Activated CD4-positive, alpha-beta T cell treated with anti-CD3 and anti-CD28 coated beads, Interleukin-2, amount 10 ng/mL, durations not matched to agents 24 days and 14 days (primary cell): ENCODE measurements at places on chromosomes 4 and X.

- no peak overlapping the region for H3K4me3 ChIP-seq
- no peak for DNase-seq
- no peaks in the 10 kb centered on the region for H3K27me3 ChIP-seq
- peaks cover 43% of the 10 kb centered on the region for H3K4me1 ChIP-seq
- H3K27ac ChIP-seq: no peak overlapping the region
Measured at GRCh38 chr4:26127851-26128337, 192.9 kb upstream of the RBPJ start.

DNA sequence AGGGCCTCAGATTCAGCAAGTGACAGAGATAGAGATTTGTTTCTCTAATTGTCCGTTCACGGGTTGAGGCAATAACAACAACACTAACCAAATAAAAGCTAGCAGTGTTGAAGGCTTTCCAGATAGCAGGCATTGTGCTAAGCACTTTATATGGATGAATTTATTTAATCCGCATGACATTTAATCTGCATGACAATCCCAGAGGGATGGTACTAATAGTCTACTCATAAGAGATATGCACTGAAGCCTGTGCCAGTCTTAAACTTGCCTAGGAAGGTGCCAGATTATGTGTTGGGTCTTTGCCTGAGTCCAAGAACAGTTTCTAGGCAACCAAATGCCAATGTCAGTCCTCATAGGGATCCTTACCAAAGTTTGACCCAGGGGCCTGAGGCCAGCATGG is 37.7 kb upstream of the FAT1 start:
- H3K27me3 ChIP-seq: no peaks in the 10 kb centered on the region
- no peak for DNase-seq
- no peaks in the 10 kb centered on the region for H3K36me3 ChIP-seq

- no peak overlapping the region for H3K4me3 ChIP-seq
- H3K27me3 ChIP-seq: no peaks in the 10 kb centered on the region
- no peaks in the 10 kb centered on the region for H3K36me3 ChIP-seq
- no peaks in the 10 kb centered on the region for H3K4me1 ChIP-seq
- H3K27ac ChIP-seq: no peak overlapping the region
Measured at GRCh38 chrX:31658360-31658759, 586.5 kb upstream of the FTHL17 start.

GRCh38 chrX:20205927-20206708 is 60.6 kb downstream of the RPS6KA3 start:
- DNase-seq: no peak
- H3K36me3 ChIP-seq: peaks cover 52% of the 10 kb centered on the region
- H3K27ac ChIP-seq: peak overlapping the region; percentile 70
- H3K4me1 ChIP-seq: peaks cover 27% of the 10 kb centered on the region
- H3K27me3 ChIP-seq: no peaks in the 10 kb centered on the region
- no peak overlapping the region for H3K4me3 ChIP-seq

GRCh38 chr4:30912098-30912714 is 192.0 kb downstream of the PCDH7 start:
- H3K4me3 ChIP-seq: no peak overlapping the region
- H3K27me3 ChIP-seq: no peaks in the 10 kb centered on the region
- no peak overlapping the region for H3K27ac ChIP-seq
- H3K4me1 ChIP-seq: no peaks in the 10 kb centered on the region

DNA sequence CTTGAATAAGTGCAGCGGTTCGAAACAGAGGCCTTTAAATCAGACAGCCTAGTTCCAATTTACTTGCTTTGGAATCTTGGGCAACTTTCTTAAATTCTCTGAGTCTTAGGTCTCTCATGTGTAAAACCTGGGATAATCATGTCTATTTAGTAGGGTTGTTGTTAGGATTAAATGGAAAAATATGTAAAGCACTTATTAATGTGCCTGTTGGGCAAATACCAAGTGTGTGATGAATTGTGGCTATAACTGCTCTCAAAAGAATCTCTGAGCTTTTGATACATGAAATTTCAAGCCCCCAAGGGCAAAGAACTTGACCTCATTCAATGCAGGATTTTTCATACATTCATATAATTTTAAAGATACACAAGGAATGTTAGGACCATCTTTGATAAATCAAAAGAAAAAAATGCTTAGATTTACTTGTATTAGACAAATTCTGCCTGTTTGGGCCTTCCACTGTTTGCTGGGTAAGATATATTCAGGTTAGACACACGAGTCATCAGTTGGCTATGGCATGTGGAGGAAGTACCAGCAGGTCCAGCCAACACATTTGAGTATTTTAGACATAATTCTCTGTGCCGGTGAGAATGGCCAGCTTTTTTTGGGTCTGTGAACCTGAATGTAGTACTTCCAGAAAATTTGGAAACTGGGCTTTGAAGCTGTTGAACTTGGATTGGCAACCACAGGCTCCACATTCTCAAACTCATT is 241.4 kb upstream of the CNKSR2 start:
- no peak for DNase-seq
- H3K27ac ChIP-seq: no peak overlapping the region
- no peak overlapping the region for H3K4me3 ChIP-seq
- no peaks in the 10 kb centered on the region for H3K4me1 ChIP-seq
- H3K27me3 ChIP-seq: no peaks in the 10 kb centered on the region

DNA sequence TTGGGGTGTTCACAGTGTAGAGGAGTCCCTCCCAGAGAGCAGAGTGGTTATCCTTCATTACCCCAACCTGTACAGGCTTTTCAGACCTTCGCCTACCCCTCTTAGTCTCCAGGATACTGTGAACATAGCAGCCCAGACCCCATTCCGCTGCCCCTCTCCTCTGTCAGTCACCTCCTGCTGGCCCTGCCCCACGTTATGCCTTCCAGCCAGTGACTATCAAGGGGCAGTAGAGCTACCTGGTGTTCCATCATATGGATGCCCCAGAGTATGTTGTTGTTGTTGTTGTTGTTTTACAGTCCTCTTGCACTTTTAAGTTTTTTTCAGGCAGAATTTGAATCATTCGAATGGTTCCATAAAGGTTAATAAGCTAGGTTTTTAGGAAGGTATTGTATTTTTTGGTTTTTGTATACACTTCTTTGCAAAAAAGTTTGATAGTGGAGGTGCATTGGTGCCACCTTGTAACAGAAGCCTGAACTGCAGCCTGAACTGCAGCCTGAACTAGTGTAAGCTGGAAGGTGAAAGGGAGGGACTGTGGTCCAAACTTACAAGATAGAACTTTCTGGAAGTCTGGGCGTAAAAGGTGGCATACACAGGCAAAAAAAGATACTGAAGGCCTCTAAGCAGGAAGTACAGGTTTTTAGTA is 101.4 kb upstream of the RAB40AL start:
- no peak overlapping the region for H3K4me3 ChIP-seq
- H3K4me1 ChIP-seq: no peaks in the 10 kb centered on the region
- no peaks in the 10 kb centered on the region for H3K27me3 ChIP-seq

DNA sequence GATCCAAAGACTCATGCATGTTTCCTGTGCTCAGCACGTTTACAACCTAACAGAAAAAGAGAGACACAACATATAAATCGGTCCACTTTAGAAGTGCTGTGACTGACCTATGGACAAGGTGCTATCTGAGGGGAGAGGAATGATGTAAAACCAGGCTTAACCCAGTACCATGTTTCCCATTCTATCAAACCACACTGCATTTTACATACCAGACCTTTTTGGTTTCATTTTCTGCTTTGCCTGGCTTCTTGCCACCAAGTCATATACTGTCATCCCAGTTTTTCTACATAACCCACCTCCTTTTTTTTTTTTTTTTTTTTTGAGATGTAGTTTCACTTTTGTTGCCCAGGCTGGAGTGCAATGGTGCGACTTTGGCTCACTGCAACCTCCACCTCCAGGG is 82.2 kb downstream of the KLF8 start:
- H3K36me3 ChIP-seq: peaks cover 5% of the 10 kb centered on the region
- peak overlapping the region; percentile 56 for H3K27ac ChIP-seq
- H3K4me1 ChIP-seq: peaks cover 11% of the 10 kb centered on the region
- H3K4me3 ChIP-seq: peak overlapping the region; percentile 68
- no peaks in the 10 kb centered on the region for H3K27me3 ChIP-seq
- DNase-seq: peak; percentile 74

- peaks cover 64% of the 10 kb centered on the region for H3K27me3 ChIP-seq
- peaks cover 16% of the 10 kb centered on the region for H3K4me1 ChIP-seq
- H3K36me3 ChIP-seq: no peaks in the 10 kb centered on the region
- no peak overlapping the region for H3K27ac ChIP-seq
- peak overlapping the region; percentile 78 for H3K4me3 ChIP-seq
- DNase-seq: no peak
Measured at GRCh38 chr4:104490096-104490769, 4.5 kb downstream of the CXXC4 start.

GRCh38 chr4:27412613-27413012 is 552.0 kb downstream of the STIM2 start:
- no peaks in the 10 kb centered on the region for H3K36me3 ChIP-seq
- H3K27ac ChIP-seq: no peak overlapping the region
- no peak overlapping the region for H3K4me3 ChIP-seq
- no peaks in the 10 kb centered on the region for H3K27me3 ChIP-seq
- H3K4me1 ChIP-seq: no peaks in the 10 kb centered on the region
- no peak for DNase-seq

GRCh38 chr4:946103-946450 is 13.8 kb downstream of the TMEM175 start:
- no peak overlapping the region for H3K4me3 ChIP-seq
- H3K4me1 ChIP-seq: no peaks in the 10 kb centered on the region
- H3K36me3 ChIP-seq: no peaks in the 10 kb centered on the region
- no peak overlapping the region for H3K27ac ChIP-seq
- H3K27me3 ChIP-seq: no peaks in the 10 kb centered on the region
- no peak for DNase-seq

DNA sequence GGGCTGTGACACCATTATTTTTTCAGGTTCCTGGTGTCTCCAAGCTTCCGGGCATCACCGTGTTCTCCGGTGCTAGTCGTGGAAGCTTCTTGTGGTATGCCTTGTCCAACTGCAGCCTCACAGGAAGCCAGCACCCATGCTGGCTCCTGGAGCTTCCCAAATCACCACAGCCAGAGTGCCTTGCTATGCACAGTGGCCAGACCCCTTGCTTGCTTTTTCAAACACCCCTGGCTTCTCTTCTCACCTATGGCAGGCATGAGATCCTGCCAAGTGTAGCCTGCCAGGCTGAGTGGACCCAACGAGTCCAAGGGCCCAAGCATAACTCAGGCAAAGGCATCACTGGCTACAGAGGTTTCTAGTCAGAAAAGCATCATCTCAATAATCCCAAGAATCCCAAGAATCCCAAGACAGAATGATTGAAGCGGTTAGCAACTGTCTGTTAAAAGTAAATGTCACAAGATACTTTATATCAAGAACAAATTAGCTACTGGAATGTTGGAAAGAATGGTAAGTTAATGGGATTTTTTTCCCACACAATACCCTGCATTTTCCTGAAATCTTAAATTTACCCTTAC is 1522.9 kb downstream of the PCDH18 start:
- no peaks in the 10 kb centered on the region for H3K4me1 ChIP-seq
- DNase-seq: no peak
- no peaks in the 10 kb centered on the region for H3K27me3 ChIP-seq
- H3K27ac ChIP-seq: no peak overlapping the region
- no peaks in the 10 kb centered on the region for H3K36me3 ChIP-seq
- no peak overlapping the region for H3K4me3 ChIP-seq

- peaks cover 33% of the 10 kb centered on the region for H3K4me1 ChIP-seq
- no peaks in the 10 kb centered on the region for H3K36me3 ChIP-seq
- H3K4me3 ChIP-seq: no peak overlapping the region
- peak; percentile 32 for DNase-seq
- H3K27ac ChIP-seq: no peak overlapping the region
- no peaks in the 10 kb centered on the region for H3K27me3 ChIP-seq
Measured at GRCh38 chr4:159178151-159178546, 75.3 kb downstream of the RAPGEF2 start.

- H3K36me3 ChIP-seq: no peaks in the 10 kb centered on the region
- H3K4me1 ChIP-seq: no peaks in the 10 kb centered on the region
- no peak overlapping the region for H3K27ac ChIP-seq
- H3K4me3 ChIP-seq: no peak overlapping the region
Measured at GRCh38 chr4:71050809-71051208, 57.4 kb downstream of the DCK start.

GRCh38 chr4:34566091-34566490 is 1678.2 kb downstream of the ARAP2 start:
- H3K27me3 ChIP-seq: no peaks in the 10 kb centered on the region
- DNase-seq: no peak
- no peaks in the 10 kb centered on the region for H3K4me1 ChIP-seq
- no peak overlapping the region for H3K4me3 ChIP-seq

GRCh38 chr4:185068837-185069236 is 50.5 kb downstream of the HELT start:
- H3K27me3 ChIP-seq: peaks cover 24% of the 10 kb centered on the region
- DNase-seq: no peak
- H3K4me3 ChIP-seq: no peak overlapping the region

DNA sequence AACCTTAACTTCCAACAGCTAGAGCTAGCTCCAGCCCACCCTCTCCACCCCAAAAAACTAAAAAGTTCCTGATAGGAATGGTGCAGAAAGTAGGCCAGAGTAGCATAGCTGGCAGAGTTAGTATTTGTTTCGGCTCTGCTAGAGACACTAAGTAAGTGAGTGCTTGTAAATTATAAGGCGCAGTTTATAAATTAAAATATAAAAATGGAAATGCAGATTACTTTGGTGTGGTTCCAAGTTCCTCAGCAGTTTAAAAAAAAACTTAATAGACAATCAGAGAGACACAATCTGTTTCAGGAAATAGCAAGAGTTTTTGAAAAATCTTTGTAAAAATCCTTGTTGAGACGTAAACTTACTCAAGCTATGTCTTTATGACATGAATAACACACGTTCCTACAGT is 2.8 kb upstream of the LGI2 start:
- H3K27ac ChIP-seq: no peak overlapping the region
- no peaks in the 10 kb centered on the region for H3K36me3 ChIP-seq
- H3K4me3 ChIP-seq: no peak overlapping the region
- no peak for DNase-seq
- peaks cover 1% of the 10 kb centered on the region for H3K4me1 ChIP-seq
- peaks cover 50% of the 10 kb centered on the region for H3K27me3 ChIP-seq
